ENCODE measurements at places on chromosomes 3 and 15.

DNA sequence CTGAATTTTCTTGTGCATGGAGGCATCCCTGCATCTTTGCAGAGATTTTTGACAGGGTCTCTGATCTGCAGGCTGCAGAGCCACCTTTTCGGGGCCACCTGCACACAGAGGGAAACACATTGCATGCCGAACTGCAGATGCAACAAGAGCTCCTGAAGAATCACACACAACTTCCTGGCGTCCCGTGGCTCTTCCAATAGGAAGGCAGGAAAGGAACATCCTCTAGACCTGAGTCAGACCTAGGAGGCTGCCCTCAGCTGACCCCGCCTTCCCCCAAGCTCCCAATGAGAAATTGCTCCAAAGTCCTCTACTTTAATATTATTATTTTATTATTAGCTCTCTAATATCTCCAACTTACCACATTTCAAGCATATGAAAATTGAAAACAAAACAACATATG lies 213.2 kb upstream of the ARRDC4 start:
- DNase-seq, result no peak

- no peak for DNase-seq
Observed at GRCh38 chr15:69697916-69698315, 245.3 kb downstream of the RPLP1 start.

- DNase-seq, result no peak
Observed at GRCh38 chr15:64547275-64547674, 86.9 kb downstream of the ZNF609 start.

- DNase-seq, result no peak
Observed at GRCh38 chr3:147987549-147987948, 578.4 kb downstream of the ZIC1 start.

GRCh38 chr15:89665449-89666181 lies 10.3 kb upstream of the KIF7 start:
- DNase-seq, result no peak

Data from brain pericyte (primary cell).